ENCODE measurements at places on chromosomes 12 and 14.
A peak's percentile ranks its signal among the peaks of the same experiment; 100 is the strongest.

- DNase-seq, result no peak
Measured at GRCh38 chr12:95460896-95461295, 13.1 kb upstream of the METAP2 start.

DNA sequence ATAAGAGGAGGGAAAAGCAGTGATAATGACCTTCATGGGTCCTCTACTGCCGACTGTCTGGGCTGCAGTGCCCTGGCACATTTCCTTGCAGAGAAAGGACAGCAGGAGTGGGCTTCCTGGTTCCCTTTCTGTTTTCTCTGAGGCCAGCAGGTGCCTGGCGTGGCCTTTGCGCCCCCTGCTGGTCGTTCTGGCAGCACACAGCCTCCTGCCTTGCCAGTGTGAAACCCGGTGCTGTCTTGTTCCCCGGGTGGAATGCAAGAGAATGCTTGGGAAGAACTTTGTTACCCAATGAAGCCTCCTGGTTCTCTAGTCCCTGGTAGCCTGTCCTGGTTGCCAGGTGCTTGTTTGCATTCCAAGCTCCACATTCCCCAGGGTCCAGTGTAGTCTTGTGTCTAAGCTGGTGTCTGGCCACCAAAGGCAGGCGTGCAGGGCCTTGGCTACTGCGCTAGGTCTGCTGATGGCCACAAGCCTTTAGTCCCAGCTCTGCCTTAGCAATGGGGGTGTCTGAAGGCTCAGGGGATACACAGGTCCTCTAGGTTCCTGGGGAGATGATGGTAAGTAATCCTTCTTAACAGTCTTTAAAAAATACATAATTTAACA lies 1392.4 kb upstream of the TMEM132C start:
- DNase-seq, result peak; percentile 6

GRCh38 chr14:101813833-101814232 lies 52.3 kb downstream of the PPP2R5C start:
- no peak for DNase-seq

GRCh38 chr14:90603841-90604240 lies 207.0 kb downstream of the CALM1 start:
- DNase-seq, result no peak

DNA sequence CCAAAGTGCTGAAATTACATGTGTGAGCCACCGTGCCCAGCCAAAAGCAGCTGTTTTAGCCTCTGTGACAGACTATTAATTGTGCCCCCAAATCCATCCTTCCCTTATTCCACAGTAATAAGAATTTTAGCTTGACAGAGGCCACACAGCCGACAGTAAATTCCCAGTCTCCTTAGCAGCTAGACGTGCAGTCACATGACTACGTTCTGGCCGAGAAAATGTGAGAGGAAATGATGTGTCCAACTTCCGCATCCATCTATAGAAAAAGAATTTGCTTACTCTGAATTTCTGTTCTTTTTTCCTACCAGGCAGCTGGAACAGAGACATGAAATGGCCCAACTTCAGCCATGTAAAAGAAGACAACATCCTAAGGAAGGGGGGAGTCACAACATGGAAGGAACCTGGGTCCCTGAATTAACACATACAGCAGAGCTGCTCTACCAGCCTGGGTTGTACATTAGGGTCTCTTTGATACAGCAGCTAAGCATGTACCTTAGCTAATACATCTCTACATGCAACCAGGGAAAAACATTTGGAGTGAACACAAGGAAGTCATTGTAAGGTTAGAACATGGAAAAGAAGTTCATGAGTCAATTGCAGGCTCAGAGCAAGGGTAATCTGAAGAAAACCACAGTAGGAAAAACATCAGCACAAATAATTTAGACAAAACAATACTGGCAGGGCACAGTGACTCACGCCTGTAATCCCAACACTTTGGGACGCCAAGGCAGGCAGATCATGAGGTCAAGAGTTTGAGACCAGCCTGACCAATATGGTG lies 35.5 kb downstream of the CIT start:
- DNase-seq, result no peak

GRCh38 chr14:34345718-34346465 lies 116.1 kb downstream of the SPTSSA start:
- DNase-seq, result no peak

GRCh38 chr12:62693376-62694050 lies 226.9 kb downstream of the MON2 start:
- no peak for DNase-seq

GRCh38 chr12:40236357-40236850 lies 11.6 kb downstream of the LRRK2 start:
- no peak for DNase-seq

DNA sequence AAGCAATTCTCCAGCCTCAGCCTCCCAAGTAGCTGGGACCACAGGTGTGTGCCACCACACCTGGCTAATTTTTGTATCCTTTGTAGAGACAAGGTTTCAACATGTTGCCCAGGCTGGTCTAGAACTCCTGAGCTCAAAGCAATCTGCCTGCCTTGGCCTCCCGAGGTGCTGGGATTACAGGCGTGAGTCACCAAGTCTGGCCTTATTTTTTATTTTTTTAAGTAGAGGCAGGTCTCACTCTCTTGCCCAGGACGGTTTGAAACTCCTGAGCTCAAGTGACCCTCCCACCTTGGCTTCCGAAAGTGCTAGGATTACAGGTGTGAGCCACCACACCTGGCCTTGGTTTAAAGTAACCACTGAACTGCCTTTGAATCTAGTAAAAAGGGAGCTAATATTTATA lies 56.8 kb downstream of the SPPL3 start:
- DNase-seq, result no peak

DNA sequence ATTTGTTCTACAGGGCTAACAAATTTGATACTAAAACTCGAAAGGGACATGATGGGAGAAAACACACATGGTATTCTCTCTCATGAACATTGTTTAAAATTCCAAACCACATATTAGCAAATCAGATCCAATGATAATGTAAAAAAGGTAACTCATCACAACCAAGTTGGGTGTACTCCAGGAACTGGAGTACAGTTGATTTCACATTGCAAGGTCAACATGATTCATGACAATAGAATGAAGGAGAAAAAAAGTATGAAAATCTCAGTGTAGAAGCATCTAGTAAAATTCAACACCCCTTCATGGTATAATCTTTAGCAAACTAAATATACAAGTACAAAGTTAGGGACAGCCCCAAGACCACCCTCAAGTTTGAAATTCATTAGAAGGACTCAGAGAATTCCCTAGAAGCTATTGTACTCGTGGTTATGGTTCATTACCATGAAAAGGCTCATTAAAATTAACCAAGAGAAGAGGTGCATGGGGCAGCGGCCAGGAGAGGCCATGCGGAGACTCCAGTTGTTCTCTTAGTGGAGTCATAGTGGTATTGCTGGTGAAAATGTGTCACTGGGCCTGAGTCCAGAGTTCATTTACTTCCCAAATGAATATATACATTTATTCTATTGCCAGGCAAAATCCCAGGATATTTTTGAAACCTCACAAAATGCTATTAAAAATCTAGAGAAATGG lies 3.1 kb upstream of the CDCA4 start:
- no peak for DNase-seq

DNA sequence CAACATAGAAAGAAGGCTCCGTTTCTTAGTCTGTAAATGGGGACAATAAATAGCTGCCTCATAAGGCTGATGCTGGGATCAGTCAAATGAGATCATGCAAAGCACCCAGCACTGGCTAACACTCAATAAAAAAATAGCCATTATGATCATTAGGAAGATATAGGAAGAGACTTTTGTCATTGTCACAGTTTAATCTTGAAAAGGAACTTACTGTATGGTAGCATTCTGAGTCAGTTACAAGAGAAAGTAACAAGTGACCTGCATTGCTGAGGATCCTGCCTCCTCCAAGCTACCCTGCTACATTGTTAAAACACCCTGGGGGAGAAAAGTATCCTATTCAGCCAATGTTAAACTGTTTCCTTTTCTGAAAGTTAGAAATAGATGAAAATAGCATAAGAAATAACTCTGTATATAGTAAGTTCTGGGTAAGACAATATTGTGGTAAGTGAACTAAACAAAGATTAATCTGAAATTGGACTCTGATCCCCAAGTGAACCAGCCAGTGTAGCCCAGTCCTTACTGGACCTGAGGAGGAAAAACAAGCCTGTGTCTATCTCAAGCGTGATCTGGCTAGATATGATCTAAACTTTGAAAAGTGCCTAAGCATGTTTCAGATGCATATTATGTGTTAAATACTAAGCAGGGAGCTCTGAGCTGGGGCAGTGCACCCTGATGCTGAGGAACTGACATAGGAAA lies 3.6 kb upstream of the NUDT4 start:
- no peak for DNase-seq

GRCh38 chr12:109131154-109132050 lies 15.0 kb downstream of the ACACB start:
- no peak for DNase-seq

- DNase-seq, result no peak
Measured at GRCh38 chr12:132771126-132771838, 9.7 kb upstream of the ANKLE2 start.

- no peak for DNase-seq
Measured at GRCh38 chr12:26767865-26768264, 65.1 kb downstream of the ITPR2 start.

DNA sequence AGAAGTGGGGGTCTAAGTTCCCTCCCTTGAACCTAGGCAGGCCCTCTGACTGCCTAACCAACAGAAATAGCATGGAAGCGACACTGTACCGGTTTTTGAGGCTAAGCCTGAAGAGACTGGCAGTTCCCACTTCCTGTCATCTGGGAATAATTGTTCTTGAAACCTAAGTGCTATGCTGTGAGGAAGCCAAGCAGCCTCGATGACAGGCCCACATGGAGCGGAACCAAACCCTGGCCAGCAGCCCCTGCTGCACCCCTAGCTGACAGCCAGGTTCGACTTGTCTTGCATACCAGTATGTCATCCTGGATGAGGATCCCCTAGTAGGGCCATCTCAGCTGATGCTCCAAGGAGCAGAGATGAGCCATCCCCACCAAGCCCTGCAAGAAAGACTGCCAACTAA lies 6.4 kb upstream of the GPR68 start:
- no peak for DNase-seq

DNA sequence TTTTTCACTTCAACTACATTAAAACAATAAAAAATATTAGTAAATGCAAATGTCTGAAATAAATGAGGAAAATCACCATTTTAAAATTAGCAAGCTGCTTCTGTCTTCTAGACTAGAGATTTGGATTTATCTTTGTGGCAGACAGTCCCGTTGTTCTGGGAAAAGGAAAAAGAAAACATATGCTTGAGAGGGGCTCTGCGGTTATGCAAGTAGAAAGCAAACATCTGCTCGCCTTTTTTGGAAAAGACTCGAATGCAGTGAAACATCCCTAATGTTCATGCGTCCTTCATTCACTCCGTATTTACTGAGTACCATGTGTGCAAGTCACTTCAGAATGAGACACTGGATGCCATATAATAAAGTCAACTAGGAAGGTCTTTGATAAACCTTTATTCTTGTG lies 44.9 kb downstream of the IFNG start:
- no peak for DNase-seq

DNA sequence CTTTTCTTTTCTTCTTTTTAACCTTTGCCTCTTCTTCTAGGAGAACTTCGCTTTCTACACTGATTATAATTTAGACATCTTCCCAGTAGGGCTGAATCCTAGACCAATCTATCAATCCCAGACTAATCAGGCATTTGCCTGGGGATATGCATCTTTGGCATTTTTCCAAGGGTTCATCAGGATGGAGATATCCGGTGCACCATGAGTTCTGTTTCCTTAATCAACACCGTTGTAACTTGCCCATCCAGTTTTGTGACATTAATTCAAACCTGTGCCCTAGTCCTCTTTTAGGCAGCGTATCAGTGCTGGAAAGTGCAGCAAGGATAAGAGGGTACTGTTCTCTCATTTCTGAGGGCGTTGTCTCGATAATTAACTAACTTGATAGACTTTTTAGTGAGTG lies 617 bp upstream of the MGP start:
- no peak for DNase-seq

DNA sequence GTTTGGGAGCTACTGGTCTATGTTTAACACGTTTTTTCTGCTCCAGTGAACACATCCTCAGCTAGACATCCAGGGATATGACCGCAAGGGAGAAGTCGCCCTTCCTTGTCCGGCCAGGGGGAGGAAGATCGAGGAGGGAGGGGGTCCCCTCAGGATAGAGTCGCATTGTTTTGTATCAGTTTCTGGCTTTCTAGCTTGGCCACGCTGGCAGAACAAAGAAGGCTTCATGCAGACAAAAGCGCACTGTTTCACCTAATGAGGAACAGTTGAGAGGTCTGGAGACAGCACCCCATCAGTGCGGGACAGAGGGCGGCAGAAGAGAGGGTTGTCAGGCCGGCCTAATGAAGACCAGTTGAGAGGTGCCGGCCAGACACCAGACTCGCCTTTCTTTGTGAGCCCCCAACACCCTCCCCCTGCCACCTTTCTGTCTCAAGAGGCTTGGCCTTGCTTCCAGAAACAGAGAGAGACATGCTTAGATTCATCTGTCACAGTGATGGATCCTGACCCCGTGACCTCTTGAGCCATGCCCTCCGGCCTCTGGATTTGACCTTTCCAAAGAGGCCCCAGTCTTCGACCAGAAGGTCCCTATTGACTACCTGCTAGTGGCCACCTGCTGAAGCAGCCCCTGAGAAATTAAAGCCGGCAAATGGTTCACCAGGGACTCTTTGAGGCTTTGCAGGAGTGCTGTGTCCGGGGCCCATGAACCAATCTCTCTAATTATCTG lies 254.7 kb upstream of the TBX3 start:
- DNase-seq, result no peak

DNA sequence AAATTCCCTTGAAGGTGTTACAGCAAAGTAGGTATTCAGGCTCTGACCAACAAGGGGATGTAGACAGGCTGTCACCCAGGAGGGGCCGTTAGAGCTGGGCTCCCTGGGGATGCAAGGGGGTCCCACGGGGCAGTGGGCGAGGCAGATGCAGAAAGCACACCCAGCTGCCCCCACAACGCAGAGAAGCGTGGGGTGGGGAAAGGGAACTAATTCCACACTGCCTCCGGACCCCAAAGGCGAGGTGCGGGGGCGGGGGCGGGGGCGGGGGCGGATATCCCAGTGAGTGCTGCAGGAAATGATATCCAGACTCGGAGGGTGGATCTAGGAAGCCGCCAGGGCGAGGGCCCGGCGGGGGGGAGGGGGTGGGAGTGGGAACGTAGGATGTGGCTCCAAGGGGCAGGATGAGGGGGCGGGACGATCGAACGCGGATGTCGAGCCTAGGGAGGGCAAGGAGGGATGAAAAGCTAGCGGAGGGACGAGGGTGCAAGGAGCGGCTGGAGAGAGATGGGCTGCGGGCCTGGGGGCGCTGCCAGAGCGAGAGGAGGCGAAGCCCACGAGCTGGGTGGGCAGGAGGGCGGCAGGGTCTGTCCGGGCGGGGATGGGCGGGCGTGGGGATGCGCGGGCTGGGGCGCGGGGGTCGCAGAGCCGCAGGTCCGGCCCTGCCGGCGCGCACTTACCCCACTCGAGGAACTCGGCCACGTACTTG lies 874 bp downstream of the CDC42BPB start:
- DNase-seq, result no peak

All from activated CD4-positive, CD25-positive, alpha-beta regulatory T cell treated with anti-CD3 and anti-CD28 coated beads, Interleukin-2, amount 50 U/mL, for 16 hours (primary cell).